GM04504 (cell line): ENCODE measurements at places on chromosomes 16 and 17.

DNA sequence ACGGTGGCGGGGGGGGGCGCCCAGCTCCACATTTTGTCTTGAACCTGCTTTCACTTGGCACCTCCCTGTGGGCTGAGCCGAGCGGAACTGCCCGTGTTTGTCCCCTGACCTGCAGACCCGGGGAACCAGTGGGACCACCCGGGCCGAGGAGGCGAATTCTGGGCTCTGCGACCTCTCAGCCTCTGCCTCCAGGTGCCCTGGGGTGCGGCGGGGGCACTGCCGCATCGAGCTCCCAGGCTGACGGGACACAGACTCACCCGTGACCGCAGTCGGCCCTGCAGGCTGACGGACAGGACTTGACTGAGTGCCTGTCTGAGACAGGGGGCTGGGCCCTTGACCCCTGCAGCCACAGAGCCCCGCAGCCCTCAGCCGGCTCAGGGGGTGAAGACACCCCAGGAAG, 11.1 kb upstream of the C1QTNF8 start:
- no peak for DNase-seq

- DNase-seq: no peak
Measured at GRCh38 chr17:47742319-47743181, 9.5 kb downstream of the TBX21 start.

DNA sequence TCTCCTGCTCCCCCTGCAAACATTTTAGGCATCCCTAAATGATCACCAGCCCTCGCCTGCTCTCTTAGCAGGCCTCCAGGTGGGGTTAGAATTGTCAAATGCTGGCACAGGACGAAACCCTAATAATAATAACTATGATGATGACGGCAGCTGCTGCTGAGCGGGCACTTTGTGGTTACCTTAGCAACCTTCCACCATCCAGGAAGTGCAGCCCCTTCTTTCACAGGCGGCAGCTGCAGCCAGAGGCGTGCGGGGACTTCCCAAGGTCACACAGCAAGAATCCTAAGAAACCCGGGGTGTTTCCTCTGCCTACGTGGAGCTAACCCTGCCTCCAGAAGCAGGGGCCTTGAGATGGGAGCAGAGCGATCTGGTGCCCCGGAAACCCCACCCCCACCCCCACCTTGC, 22.4 kb upstream of the EIF1 start:
- no peak for DNase-seq

DNA sequence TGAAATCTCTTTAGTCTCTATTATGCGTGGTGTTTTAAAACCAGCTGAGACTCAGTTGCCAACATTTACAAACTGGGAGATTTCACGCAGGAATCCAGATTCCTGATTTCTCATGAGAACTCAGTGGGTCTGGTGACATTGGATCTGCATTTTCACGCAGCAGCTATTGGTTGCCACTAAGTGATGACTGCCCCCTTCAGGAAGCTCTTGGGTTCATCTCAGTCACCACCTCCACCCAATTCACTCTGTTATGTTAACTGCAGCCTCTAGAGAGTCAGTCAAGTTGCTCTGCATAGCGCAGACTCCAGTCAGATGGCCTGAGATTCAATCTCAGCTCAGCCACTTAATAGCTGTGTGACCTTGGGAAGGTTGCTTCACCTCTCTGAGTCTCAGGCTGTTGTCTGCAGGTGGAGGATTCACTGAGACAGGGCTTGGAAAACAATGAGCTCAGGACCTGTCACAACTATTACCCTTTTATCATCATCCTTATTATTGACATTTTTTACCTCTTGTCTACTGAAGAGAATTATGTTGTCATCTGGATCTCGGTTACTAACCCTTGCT, 6.4 kb downstream of the SHISA9 start:
- DNase-seq: no peak
